ENCODE measurements at places on chromosomes 2 and 18. TPM values are rescaled to one million over a fixed set of nuclear protein-coding genes. Genes with fewer than 3 reads are reported as not detected.

Gene C1QL2
- 0.41 TPM for total RNA-seq

Gene SERPINB3
- total RNA-seq = not detected

Gene PEX13
- 82.3 TPM for total RNA-seq

Gene IL18R1
- total RNA-seq = 0.41 TPM

Gene CABYR
- 24.1 TPM for total RNA-seq

Gene DSC2
- total RNA-seq = 5.3 TPM

Gene KCNJ3
- total RNA-seq = 13.9 TPM

Gene GPR55
- total RNA-seq = not detected

Gene FBXO48
- total RNA-seq = 0.82 TPM

Gene TEX44
- total RNA-seq = not detected

Gene FAP
- total RNA-seq = 2.4 TPM

Gene C2orf74
- 2.9 TPM for total RNA-seq

Gene MEP1B
- total RNA-seq = 0.41 TPM

Gene CDCA7
- 14.3 TPM for total RNA-seq

Gene ANKRD30BL
- 12.6 TPM for total RNA-seq

Gene GKN1
- not detected for total RNA-seq
